NCI-H460 (cell line): ENCODE measurements at places on chromosomes 12 and 14. TPM values are rescaled to one million over a fixed set of nuclear protein-coding genes. Genes with fewer than 3 reads are reported as not detected.

KLHDC1 gene
- 0.47 and 0.69 TPM in 2 replicates for total RNA-seq

PRH2 gene
- total RNA-seq: not detected in 2 replicates

B4GALNT3 gene
- 1.4 and 1.7 TPM in 2 replicates for total RNA-seq

CRIP1 gene
- total RNA-seq: 65.3 and 85.6 TPM in 2 replicates

TBC1D30 gene
- 6.3 and 6.6 TPM in 2 replicates for total RNA-seq

SYNDIG1L gene
- total RNA-seq: not detected in 2 replicates

SMIM41 gene
- total RNA-seq: 0.12 TPM in 1 of 2 replicates, not detected in the other

IRAK3 gene
- 0.89 TPM in 2 replicates for total RNA-seq

TMEM30B gene
- not detected in 2 replicates for total RNA-seq

KLHL33 gene
- not detected in 2 replicates for total RNA-seq

GPR68 gene
- not detected in 2 replicates for total RNA-seq

PRB2 gene
- total RNA-seq: not detected in 2 replicates

NFATC4 gene
- 17.7 and 23.6 TPM in 2 replicates for total RNA-seq

STYK1 gene
- total RNA-seq: 0.38 and 0.89 TPM in 2 replicates

KRT73 gene
- total RNA-seq: not detected in 2 replicates

GRIP1 gene
- total RNA-seq: 1.1 and 2.3 TPM in 2 replicates
